ENCODE measurements at places on chromosomes 7 and 10.

DNA sequence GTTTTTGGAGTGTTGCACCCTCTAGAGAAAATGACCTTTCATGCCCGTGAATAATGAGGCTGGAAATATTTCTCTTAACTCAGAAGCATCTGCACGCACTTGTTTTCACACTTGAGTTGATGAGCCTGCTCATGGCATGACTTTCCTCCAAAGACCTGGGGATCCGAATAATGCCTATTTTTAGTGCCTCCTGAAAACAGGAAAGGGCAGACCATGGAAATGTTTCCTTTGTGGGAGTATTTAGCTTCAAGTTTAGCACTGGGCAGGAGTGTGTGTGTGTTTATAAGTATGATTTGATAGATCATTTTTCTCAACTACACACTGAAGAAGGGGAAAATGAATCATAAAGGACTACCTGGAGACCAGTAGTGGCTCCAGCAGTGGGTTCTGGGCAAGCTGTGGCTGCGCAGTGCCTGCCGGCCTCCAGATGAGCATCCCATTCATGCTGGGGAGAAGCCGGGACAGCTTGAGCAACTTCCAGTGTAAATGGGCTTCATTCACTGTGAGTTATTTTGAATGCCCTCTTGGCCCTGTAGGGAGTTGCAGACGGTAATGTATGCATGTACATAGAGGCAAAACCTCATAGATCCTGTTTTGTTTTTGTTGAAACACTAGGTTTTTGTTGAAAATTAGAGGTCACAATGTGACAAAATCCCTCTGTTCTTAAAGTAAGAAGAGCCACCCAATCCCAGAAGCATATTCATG is 117.8 kb upstream of the INSYN2A start:
- DNase-seq: no peak

DNA sequence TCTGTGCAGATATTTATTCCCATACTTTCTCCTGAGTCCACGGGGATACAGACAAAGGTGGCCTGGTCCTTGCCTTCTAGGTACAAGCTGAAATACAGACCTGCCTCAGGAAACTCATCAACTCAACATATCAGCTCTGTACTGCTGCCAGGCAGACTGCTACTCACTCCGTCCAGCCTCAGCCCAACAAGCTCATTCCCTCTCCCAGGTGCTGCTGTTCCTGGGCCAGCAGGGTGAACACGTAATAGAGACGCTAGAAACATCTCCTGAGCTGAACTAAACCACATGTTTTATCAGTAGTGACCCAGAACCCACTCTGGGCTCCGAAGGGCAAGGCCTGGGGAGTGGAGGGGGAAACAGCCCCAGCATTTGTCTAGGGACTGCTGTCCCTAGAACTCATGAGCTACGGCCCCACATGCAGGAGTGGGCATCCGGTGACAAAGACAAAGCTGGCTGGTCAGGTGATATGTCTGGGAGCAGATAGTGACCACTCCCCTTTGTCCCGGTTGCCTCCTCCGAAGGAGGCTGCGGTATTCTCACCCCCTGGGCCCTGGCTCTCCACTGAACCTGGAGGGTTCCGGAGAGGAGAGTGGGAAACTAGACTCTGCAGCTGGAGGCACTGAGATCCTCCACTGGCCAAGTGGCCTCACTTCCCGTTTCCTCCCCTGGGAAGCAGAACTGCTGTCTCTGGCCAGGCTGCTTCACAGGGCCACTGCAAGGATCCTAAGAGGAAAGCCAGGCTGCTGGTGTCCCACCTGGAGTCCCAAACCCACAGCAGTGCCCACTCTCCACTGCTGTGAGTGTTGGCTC is 116.1 kb downstream of the FAM53B start:
- no peak for DNase-seq

- DNase-seq: no peak
Observed at GRCh38 chr7:116687801-116688201, 15.8 kb downstream of the MET start.

GRCh38 chr7:43764807-43765491 is 6.5 kb downstream of the BLVRA start:
- DNase-seq: no peak

GRCh38 chr7:158056761-158057160 is 530.9 kb downstream of the PTPRN2 start:
- DNase-seq: no peak

- no peak for DNase-seq
Observed at GRCh38 chr10:131475043-131475442, 163.5 kb upstream of the TCERG1L start.

GRCh38 chr7:7117935-7118586 is 64.3 kb upstream of the C1GALT1 start:
- no peak for DNase-seq

DNA sequence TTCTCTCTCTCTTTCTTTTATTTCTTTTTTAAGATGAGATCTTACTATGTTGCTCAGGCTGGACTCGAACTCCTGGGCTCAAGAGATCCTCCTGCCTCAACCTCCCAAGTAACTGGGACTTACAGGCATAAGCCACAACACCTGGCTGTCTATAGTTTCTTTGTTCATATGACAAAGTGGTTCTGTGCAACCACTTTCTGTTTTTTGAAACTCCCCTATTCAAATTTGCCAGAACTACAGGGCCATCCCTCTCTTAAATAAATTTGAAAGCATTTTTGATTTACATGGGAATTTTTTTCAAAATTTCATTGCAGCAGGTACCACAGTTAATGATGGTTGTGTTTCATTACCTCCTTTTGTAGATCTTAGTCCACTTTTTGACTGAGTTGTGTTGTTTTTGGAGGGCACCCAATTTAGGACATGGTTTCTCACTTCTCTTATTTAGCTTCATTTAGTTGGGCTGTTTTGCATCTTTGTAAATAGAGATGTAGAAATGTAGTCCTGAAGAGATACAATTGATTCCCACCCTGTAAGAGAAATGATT is 119.2 kb downstream of the LRRC4 start:
- no peak for DNase-seq

DNA sequence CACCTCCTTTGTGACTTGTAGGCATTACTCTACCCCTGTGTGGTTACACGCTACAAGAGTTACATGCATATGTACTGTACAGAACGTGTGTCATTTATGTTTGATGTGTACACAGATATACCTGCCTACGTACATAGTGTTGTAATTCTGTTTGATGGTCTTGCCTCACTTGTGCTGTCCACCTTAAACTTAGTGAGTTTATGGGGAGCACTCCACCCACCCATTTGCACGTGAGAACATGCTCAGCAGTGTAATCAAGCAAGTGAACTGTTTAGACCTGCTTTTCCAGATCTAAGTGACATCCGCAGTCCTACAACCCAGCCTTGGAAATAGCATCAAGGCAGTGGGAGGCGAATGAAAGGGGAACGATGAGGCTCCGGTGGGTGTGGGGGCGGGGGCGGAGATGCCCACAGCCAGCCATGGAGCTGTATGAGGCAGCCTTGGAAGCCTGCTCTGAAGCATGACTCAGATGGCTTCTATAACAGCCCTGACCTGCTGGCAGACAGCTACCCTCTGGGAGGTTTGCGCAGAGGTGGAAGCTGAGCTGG is 52.1 kb downstream of the SUFU start:
- DNase-seq: no peak

DNA sequence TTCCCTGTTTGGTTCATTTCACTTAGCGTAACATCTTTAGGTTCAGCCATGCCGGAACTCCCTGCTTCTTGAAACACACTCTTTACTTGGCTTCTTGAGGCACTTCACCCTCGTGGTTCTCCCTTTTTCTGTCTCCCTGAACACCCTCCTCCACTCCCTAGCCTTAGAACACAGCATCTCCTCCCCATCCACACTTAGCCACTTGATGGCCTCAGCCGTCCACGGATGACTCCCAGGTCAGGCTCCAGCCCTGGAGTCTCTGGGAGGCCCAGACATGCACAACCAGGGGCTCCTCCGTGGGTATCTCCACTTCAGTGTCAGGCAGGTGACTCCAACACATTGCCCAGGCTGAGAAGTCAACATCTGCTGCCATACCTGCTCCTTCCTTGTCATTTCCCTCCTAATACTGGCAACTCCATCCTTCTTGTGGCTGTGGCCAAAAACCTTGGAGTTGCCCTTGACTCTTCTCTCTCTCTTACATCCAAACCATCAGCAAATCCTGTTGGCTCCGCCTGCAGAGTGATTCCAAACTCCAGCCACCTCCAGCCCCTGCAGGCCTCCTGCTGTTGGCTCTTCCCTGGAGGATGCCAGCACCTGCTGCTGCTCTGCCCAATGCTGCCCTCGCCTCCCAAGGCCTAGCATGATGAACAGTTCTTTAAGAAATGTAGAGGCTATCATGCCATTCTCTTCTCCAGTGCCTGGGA is 8.4 kb upstream of the INMT start:
- DNase-seq: no peak

DNA sequence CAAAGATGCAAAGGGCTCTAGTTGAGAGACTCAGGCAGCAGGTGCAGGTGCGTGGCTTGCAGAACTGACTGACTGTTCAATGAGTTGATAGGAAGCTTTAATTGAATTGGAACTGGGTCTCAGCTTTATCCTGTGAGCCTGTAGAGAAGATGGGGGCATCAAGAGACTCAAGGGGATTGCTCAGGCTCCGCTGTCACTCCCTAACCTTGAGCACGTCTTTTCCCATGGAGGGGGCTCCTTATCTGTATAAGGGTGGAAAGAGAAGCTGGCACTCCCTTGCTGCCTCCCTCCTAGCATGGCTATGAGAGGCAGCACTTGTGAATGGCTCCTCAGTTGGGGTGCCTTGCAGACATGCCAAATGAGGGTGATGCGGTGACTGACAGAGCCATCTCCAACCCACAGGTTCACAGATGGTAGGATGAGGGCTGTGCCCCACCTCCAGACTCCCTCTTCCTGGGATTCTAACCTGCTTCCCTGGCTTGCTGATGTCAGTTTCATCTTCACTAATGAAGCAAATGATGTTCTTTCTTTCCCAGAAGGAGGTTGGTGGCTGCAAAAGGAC is 12.4 kb upstream of the PLEKHA1 start:
- no peak for DNase-seq

DNA sequence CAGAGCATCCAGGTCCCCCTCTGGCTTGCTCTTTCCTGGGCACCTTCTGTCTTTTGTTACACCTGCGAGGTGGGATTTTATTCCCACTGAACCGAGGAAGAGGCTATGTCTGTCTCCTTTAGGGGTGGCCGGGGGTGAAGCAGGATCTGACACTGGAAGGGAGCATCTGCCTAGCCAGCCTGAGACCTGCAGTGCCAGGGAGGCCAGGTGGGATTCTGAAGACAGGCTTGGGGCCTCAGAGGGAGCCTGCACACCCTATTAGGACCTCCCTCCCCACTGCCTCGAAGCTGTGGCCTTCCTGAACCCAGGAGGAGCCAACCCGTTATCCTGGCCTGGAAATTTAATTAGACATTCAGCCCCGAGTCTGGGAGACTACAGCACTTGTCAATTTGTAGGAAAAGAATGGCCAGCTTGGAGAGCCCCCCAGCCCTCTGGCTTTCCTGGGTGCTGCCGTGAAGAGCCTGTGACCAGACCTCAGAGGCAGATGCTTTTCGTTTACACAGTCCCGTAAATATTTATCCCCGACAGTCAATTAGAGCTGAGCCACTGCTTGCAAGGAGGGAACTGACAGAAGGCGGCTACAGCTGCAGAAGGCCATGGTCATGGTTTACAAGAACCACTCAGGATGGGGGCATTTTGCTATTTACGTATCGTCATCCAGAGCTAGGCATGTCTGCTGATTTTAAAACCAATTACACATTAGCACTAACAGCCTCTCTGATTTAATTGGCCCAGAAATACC is 19.7 kb downstream of the CHAT start:
- DNase-seq: no peak

GRCh38 chr7:107268594-107268993 is 99.8 kb downstream of the HBP1 start:
- DNase-seq: no peak

DNA sequence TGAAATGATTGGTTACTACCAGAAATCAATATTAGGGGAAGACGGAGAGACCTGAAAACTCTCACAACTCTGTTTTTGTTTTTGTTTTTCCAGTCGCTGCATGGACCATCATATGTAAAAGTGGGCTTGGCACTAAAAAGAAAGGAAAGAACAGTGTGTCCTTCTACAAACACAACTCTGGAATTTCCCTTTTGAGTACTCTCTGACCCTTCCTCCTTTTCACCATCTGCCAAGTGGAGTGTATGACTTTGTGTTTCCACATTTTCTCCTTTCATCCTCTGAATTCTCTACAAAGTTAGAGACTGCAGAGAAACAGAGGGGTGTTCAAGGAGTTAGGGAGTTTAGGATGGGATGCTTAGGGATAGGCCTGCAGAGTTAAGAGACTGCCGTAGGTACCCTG is 92.0 kb downstream of the MDFIC start:
- no peak for DNase-seq

GRCh38 chr7:94431619-94432280 is 37.1 kb downstream of the COL1A2 start:
- no peak for DNase-seq

DNA sequence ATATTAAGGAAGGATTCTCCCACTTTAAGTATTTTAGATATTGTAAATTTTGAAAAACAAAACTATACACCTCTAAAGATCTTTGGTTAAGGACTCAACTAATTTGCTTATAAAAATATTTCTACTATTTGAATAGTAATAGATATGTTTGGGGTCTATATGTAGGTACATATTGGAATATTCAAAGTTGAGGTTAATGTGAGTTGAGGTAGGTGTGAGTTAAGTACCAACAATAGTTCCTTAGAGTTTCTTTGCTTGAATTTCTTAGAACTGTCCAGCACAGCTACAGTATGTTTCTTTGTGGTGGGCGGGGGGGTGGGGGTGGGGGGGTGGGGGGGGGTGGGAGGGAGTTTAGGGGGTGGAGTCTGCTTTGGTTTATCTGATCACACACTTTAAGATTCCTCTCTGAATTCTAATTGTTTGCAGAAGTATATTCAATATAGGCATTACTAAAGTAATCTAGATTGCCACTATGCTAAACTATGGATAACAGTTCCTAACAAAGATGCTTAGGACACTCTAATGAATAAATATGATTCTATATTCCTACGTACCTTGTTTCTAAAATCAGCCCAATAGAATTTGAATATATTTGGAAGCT is 2.1 kb downstream of the GRM3 start:
- no peak for DNase-seq

GRCh38 chr7:132145466-132145865 is 430.8 kb downstream of the PLXNA4 start:
- DNase-seq: no peak

GRCh38 chr7:84612981-84613681 is 418.5 kb upstream of the SEMA3A start:
- no peak for DNase-seq

GRCh38 chr10:37667736-37668135 is 189.7 kb downstream of the ZNF248 start:
- no peak for DNase-seq

Measured in CD4-positive, alpha-beta T cell treated with Interleukin-4 for 1 hour (primary cell).